ENCODE measurements at places on chromosomes 3 and 15.

- DNase-seq: peak; percentile 61
These were observed 6.9 kb upstream of the FOXB1 start for GRCh38 chr15:59997070-59997701.

DNA sequence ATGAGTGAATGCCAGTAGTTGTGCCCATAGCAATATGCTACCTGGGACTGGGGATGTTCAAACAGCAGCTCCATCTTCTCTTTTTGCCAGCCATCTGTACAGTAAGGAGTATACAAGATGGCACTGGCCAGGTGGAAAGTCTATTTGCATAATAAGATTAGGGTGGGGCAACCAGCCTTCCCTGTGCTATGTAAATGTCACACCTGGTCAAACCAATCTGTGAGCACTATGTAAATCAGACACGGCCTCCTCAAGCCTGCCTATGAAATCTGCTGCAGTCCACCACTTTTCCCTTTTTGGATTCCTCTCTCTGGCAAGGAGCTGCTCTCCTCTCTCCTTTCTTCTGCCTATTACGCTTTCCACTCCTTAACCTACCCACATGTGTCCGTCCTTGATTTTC is 53.0 kb downstream of the C3orf80 start:
- DNase-seq: no peak

- DNase-seq: no peak
These were observed 210.3 kb upstream of the CGNL1 start for GRCh38 chr15:57165992-57166391.

DNA sequence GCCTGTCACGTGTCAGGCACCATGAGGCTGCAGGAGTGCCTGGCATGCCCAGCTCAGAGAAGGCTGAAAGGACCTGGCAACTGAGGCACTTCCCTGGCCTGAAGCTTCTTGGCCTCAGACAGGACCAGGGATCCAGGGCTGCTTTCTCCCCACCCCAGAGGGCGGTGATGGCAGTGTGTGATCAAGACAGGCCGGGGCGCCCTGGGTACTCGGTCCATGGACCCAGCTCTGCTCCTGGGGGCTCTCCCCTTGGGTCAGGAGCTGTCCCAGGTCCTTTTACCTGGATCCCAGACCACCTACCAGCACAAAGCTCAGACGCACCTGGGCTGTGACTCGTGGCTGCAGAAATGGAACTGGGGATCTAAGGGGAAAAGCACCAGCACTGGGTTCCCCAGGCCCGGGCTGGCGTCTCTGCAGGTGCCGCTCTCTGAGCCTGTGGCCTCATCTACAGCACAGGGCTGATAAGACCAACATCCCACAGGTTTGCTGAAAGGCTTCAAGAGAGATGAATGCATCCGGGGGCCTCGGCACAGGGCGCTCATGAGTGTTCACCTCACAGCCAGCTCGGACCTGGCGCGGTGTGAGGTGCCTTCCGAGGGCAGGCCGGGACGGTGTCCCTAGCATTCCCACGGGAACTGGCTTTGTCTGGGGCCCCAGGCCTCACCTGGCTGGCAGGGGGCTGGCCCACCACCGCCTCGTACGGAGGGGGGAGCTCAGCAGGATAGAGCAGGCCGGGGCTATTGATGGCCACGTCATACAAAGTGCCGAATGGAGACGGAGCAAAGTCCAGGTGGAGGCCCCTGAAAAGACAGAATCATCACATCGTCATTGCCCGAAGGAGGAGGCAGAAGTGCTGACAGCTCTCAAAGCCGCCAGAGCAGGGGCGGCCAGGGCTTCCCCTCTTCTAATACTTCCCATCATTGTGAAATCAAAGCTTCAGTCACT is 133.6 kb downstream of the NSMCE3 start:
- DNase-seq: no peak

GRCh38 chr3:173800154-173800553 is 402.6 kb downstream of the NLGN1 start:
- no peak for DNase-seq

- no peak for DNase-seq
These were observed 187.2 kb downstream of the OSBPL10 start for GRCh38 chr3:31793821-31794220.

DNA sequence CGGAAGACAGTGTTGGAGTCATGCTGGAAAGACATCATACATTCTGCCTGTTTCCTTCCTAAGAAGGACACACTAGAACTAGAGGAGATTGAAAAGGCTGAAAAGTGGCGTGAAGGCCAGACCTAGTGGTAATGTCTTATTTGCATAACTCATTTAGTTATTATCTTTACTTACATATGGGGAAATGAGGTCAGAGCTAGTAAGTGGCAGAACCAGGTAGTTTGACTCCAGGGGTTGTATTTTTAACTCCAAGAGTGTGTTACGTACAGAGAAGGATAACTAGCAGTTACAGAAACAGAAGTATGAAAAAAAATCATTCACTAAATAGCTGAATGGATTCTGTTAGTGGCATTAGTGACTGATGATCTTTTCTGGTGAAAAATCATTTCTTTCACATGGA is 108.0 kb downstream of the MITF start:
- no peak for DNase-seq

GRCh38 chr3:10566451-10566850 is 61.1 kb upstream of the ATP2B2 start:
- DNase-seq: no peak

DNA sequence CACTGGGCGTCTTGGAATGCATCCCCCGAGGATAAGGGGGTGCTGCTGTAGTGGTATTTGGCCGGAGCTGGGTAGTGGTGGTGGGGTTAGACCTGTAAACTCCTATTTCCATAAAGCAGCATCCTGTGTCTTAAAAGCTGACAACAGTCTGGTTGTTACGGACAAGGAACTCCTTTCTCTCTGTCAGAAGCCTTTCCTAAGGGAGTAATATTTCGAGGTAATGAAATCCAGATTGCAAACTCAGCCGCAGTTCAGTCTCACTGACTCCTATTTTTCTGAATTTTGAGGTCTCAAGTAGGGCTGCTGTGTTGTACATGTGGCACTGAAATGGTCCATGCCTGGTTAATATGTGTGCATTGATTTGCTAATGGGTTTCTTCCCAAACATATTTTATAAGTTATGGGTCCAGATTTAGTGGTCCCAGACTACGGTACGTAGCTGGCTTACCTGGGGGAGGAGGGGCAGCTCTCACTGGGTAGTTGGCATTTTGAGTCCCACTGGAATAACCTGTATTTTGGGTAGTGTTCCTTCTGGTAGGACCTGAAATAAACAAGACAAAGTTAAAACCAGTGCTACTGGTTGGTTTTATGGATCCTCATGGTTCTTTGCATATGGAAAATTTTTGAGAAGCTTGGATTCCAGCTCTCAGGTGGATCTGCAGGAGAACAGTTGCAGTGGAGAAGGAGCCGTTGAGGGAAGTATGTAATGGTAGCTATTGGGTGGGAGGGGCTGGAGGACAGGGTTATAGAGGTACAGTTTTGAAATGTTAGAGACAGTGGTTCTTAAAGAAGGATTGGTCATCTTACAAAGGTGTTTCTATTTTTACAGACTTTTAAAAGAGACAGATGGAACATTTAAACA is 48.6 kb upstream of the LDHAL6B start:
- DNase-seq: no peak

All from stimulated activated CD4-positive, alpha-beta T cell treated with anti-CD3 and anti-CD28 coated beads, Interleukin-4, amount 100 ng/mL, for 4 hours (primary cell).